EH (cell line): ENCODE measurements at places on chromosomes 3 and 15.

DNA sequence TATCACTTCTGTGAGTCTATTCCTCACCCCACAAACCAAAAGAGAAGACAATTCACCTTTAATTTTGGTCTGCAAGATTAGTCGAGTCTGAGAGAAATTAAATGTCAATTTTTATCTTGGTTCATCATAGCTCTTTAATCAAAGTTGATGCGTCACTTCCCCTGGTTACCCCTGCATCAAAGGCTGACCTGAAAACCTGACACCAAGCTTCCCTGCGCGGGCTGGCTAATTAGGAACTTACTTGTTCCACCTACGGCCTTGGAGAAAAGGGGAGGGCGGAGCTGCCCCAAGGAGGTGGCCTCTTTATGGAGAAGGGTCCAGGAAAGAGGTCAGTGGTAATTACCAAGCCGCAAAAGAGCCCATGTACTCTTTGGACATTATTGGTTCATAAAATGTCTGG lies 218.4 kb downstream of the ARRDC4 start:
- no peak for DNase-seq

- no peak for DNase-seq
Measured at GRCh38 chr3:34878488-34878887, 760.8 kb upstream of the ARPP21 start.

DNA sequence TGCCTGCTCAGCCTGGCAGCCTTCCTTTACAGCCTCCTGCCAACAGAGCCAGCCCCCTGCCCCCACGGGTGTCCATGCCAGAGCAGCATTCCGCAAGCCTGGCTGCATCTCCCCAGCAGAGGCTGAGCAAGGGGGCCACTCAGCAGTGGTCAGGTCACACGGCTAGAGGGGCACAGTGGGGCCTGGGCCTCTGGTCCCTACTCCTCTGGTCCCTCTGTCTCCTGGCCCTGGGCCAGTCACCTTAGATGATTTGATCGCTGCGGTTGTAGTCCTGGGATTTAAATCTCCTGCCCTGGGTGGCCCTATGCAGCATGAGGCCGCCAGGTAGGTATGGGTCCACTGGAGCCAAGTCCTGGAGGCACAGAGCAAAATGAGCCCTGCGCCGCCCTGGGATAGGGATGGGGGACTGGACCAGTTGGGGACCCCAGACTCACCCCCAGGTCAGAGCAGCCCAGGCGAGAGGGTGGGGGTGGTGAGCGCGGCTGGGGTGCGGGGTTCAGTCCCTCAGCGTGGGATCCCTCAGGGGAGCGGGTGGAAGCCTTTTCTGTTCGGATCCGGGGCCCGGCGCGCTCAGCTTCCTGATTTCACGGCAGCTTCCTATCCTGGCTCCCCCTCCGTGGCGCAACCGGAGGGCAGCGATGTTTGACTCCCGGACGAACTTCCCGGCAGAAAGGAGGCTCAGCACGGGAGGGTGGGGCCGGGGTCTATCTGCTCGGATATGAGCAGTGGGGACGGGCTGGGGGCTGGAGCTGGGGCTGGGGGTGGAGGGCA lies at the start of gene ZBTB47:
TSS of gene ZBTB47 (plus strand) at position 138 of the 771 bp plus-strand sequence. CDS start 4,659 bp downstream, outside the sequence.
- DNase-seq, result peak; percentile 57

DNA sequence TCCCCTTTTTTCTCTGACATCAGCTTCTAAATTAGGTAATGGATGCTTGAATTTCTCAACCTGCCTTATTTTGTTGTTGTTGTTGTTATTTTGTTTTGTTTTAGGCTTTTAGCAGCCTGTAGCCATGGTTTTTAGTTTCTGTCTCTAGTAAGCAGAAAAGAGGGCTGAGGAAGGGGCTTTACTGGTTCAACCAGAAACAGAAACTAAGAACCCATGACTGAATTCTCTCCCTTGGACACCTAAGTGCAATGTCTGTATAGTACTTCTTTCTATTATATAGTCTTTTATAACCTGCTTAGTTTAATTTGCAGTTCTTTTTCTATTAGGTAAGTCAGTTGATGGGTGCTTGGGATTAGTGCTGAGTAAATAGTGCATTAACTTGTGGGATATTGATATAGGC lies 129.0 kb downstream of the BBX start:
- no peak for DNase-seq

- no peak for DNase-seq
Measured at GRCh38 chr15:63815796-63816533, 17.8 kb downstream of the HERC1 start.

GRCh38 chr3:104360038-104360437 lies 1006.7 kb upstream of the ALCAM start:
- DNase-seq, result no peak

- DNase-seq, result no peak
Measured at GRCh38 chr3:42852441-42852840, 23.2 kb downstream of the CYP8B1 start.
